ENCODE measurements at places on chromosomes 3 and 15.
A peak's percentile ranks its signal among the peaks of the same experiment; 100 is the strongest.

GRCh38 chr3:148840451-148840850, 12.8 kb downstream of the CPB1 start:
- DNase-seq, result no peak

GRCh38 chr3:110583373-110583935, 488.2 kb upstream of the NECTIN3 start:
- no peak for DNase-seq

DNA sequence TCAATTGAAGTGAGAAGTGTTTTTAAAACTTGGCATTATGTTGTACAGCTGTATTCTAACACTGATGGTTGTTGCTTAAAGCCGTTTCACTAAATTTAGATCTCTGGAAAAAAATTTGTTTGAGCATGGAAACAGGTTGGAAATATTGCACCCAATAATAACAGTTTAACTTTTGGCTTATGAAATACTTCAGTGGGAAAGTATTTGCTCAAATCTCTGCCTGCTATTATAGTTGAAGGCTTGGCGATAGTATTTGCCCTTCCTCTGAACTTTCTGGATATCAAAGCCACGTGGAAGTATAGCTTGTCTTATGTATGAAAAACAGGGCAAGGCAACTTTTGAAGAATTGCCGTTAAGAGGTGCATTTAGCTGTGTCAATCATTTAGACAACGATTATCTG, 270.3 kb upstream of the LRRFIP2 start:
- DNase-seq, result no peak

GRCh38 chr15:75929799-75930565, 26.3 kb downstream of the FBXO22 start:
- peak; percentile 34 for DNase-seq

GRCh38 chr15:89812011-89812846, 2.4 kb downstream of the ANPEP start:
- DNase-seq, result no peak

GRCh38 chr15:71228403-71228802, 113.1 kb downstream of the THSD4 start:
- no peak for DNase-seq

DNA sequence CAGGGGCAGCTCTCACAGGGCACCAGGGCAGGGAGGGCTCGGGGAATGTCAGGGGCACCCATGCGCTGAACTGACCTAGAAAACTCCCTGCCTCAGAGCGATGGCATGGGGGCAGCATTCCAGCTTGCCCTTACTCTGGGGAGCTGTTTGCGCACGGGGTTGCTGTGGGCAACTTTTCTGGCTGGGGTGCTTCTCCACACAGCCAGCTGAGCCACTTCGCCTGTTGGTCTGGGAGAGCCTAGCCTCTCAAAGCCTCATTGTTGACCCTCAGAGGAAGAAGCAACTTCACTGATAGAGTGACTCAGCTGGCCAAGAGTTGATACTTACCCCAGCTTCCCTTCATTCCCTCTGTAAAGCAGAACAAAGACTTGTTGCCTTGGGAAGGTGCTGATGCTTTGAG, 42.6 kb upstream of the MRPS22 start:
- DNase-seq, result no peak

GRCh38 chr3:195899701-195900435, 8.5 kb downstream of the TNK2 start:
- DNase-seq, result no peak

DNA sequence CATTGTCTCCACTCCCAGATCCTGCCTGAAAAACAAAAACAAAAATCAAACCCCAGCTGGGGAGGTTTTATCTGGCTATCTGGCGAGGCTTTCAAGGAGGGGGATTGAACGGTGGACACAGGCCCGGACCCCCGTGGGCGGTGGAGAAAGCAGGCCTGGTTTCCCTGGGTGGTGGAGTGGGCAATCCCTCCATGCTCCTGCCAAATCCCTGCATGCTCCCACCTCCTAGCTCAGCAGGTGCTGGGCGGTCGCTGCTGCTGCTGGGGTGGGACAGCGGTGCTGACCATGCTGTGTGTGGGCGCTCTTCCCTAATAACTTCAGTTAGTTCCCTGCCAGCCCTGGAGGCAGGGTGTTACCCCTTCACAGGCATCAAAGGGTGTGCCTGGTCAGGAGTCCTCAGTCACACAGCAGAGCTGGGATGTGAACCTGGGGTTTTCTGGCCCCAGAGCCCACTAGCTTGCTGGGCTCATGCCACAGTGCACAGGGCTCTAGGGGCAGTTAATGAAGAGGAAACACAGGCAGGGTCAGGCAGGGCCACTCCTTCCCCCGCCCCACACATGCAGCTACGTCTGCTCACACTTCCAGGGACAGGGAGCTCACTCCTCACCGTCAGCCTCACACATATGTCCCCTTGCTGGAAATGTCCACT, 15.9 kb upstream of the PLXND1 start:
- no peak for DNase-seq

- DNase-seq, result no peak
Measured at GRCh38 chr3:106067711-106068110, 198.9 kb upstream of the CBLB start.

GRCh38 chr3:115758076-115758763, 134.9 kb downstream of the GAP43 start:
- no peak for DNase-seq

- DNase-seq, result no peak
Measured at GRCh38 chr3:184325715-184326369, 11.4 kb downstream of the EIF4G1 start.

GRCh38 chr3:65953301-65953812, 85.4 kb downstream of the MAGI1 start:
- DNase-seq, result peak; percentile 26

DNA sequence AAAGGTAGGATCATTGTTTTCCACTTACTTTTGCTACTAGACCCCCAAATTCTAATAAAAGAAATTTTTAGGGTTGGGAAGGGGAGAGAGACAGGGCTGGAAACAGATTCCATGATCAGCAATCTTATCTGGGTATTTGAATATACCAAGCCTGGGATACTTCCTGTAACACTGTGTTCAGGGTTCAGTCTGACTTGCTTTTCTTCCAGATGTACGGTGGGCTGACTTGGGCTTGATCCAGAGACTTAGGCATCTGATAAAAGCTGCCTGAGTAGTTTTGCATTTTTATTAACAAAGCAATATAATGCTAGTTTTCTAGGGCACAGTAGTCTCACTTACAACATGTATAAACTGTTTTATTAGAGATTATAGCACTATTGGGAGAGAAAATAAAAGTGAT, 49.2 kb downstream of the KCNMB2 start:
- DNase-seq, result no peak

GRCh38 chr3:66618066-66618465, 117.2 kb upstream of the LRIG1 start:
- DNase-seq, result no peak

- no peak for DNase-seq
Measured at GRCh38 chr3:50542177-50543034, 25.1 kb downstream of the C3orf18 start.

GRCh38 chr15:86629409-86630356, 550.0 kb downstream of the AGBL1 start:
- DNase-seq, result no peak

DNA sequence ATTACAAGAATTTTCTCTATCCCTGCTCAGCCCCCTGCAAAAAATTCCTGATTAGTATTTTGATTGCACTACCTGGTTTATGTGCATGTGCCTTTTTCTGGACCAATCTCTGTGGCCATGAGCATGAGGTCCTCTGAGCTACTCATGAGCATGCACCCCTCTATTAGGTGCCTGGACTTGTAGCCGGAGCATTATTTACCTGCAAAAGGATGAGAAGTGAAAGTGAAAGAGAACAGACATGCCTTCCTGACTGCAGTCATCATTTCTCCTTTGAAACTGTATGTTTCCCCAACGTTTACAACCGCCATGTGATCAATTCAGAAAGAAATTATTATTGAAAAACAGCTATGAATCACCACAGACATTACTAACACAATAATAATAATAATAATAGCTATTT, 1008.8 kb downstream of the ROBO2 start:
- DNase-seq, result no peak

GRCh38 chr3:132253262-132253878, 63.8 kb upstream of the ACP3 start:
- peak; percentile 26 for DNase-seq

GRCh38 chr3:50163572-50164455, 8.7 kb downstream of the SEMA3F start:
- no peak for DNase-seq

Measured in NCI-H1105 (cell line).